Renal cortex interstitium (tissue), 15 donors: ENCODE measurements at places on chromosomes 2 and 18. TPM values are rescaled to one million over a fixed set of nuclear protein-coding genes. Genes with fewer than 3 reads are reported as not detected.

The GRHL1 gene
- 4.7 TPM for polyA plus RNA-seq

DNA sequence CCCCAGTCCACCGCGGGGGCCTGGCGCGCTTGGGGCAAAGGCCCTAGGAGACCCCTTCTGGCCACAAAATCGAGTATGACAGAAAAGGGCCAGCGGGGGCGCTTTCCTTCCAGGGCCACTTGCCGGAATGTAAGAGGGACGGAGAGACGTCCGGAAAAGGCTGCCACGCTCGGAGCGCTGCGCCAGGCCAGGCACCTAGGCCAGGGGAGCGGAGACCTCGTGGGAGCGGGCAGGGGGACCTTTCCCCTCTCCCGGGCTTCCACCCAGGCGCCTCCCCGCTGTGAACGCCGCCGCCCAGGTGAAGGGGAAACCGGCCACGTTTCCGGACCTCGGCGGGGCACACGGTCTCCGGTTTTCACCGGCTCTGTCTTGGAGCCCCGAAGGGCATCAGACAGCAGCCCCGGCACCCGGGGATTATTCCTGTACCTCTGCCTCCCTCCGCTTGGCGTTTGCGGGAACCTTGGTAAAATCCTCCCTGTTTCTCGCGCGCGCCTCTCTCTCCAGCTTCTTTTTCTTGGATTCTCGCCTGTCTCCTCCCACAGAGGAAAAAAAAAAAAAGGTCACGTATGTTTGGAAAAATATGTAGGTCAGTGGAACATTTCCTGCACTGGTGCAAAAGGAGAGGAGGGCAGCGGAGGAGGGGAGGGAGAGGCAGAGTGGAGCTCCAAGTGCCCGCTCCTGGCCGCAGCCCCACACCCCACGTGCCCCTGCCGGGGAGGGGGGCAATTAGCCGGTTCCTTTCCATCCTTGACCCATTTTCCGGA is 1.2 kb upstream of the NPAS2 start:
- no peak for DNase-seq

The KCNS3 gene
- 7.7 TPM for polyA plus RNA-seq

DNA sequence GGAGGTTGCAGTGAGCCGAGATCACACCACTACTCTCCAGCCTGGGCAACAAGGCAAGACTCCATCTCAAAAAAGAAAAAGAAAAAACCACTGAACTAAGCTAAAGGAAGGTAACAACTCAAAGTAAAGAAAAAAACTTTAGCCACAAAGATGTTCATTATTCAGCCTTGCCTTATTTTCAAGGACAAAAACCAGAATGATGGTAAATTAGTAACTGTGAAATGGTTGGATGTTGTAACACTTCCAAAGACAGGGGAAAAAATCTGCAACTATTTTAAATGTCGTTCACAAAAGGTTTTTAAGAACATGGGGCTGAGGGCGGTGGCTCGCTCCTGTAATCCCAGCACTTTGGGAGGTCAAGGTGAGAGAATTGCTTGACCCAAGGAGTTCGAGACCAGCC is 10.1 kb downstream of the ADAM17 start:
- no peak for DNase-seq

DNA sequence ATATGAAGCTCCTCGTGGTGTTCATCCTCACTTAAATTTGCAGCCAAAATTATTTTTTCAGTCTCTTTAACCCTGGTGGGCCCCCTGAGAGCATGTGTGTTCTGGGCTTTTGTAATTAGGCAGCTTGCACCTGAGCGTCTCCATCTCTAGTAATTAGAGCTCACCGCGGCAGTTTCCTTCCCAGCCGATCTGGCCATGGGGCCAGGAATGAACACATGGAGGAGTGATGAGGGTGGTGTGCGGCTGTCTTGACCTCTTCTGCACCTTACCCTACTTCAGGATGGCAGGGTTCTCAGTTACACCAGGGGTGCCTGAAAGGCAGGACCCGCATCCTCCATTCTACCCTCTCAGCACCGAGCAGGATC is 98.5 kb downstream of the AFF3 start:
- DNase-seq = no peak

DNA sequence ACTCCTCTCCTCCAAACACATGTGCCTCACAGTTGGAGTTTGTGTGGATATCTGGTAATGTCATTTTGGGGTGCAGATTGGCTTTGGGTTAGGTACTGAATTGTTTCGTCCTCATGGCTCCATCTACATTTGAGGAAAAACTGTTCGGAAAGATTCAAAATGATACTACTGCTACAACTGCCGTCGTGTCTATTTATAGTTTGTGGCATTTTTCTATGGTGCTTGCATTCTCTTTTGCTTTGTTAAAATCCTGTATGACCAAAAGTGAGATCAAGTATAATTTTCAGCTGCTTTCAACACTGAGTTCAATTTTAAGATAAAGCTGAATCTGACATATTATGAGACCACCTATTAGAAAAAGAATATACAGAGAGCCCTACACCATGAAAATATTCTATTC is 176.3 kb upstream of the DSEL start:
- DNase-seq = no peak

The ZAP70 gene
- 2.5 TPM for polyA plus RNA-seq

The DSC3 gene
- polyA plus RNA-seq = 3.3 TPM

The UGT1A10 gene
- not detected for polyA plus RNA-seq

GRCh38 chr2:86293612-86294011 is 43.8 kb downstream of the REEP1 start:
- no peak for DNase-seq

DNA sequence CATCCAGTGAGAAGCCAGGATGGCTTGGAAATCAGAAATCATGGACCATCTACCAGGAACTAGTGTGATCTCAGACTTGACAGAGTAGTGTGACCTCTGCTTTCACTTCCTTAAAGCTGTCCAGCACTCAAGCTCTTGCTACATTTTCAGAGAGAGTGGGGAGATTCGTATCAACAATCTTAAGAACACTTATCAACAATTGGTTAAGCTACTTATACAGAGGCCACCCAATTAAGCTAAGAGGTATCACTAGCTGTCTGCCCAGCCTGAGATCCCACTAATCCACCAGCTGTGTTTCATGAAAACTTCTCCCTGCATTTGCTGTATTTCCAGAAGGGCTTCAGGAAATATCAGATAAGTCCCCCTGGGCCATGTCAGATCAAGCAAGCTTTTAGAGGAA is 4.2 kb downstream of the RPRM start:
- no peak for DNase-seq

- no peak for DNase-seq
Measured at GRCh38 chr18:35950628-35950982, 21.9 kb upstream of the RMP24 start.

The COLEC12 gene
- 28.3 TPM for polyA plus RNA-seq

The DBI gene
- polyA plus RNA-seq = 233 TPM

The FIGN gene
- 9.7 TPM for polyA plus RNA-seq

DNA sequence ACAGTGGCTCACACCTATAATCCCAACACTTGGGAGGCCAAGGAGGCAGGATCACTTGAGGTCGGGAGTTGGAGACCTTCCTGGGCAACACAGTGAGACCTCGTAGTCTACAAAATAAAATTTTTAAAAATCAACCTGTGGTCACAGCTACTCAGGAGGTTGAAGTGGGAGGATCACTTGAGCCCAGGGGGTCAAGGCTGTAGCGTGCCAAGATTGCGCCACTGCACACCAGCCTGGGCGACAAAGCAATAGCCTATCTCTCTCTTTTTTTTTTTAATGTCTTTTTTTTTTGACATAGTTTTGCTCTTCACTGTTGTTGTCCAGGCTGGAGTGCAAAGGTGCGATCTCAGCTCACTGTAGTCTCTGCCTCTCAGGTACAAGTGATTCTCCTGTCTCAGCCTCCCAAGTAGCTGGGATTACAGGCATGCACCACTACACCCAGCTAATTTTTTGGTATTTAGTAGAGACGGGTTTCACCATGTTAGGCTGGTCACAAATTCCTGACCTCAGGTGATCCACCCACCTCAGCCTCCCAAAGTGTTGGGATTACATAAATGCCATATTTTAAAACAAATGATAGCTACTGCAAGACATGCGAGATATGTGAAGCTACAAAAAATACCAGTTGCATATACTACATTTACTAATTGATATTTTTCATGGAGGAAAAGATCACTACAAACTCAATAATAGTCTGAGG is 55.0 kb downstream of the CHN1 start:
- DNase-seq = no peak

The RNASEH1 gene
- 18.5 TPM for polyA plus RNA-seq

- DNase-seq = peak; percentile 26
Measured at GRCh38 chr18:27685807-27686412, 491.0 kb downstream of the CDH2 start.

The SCTR gene
- polyA plus RNA-seq = 9.6 TPM

GRCh38 chr2:51084750-51085149 is 52.8 kb upstream of the NRXN1 start:
- DNase-seq = no peak

The AFTPH gene
- polyA plus RNA-seq = 68.0 TPM

DNA sequence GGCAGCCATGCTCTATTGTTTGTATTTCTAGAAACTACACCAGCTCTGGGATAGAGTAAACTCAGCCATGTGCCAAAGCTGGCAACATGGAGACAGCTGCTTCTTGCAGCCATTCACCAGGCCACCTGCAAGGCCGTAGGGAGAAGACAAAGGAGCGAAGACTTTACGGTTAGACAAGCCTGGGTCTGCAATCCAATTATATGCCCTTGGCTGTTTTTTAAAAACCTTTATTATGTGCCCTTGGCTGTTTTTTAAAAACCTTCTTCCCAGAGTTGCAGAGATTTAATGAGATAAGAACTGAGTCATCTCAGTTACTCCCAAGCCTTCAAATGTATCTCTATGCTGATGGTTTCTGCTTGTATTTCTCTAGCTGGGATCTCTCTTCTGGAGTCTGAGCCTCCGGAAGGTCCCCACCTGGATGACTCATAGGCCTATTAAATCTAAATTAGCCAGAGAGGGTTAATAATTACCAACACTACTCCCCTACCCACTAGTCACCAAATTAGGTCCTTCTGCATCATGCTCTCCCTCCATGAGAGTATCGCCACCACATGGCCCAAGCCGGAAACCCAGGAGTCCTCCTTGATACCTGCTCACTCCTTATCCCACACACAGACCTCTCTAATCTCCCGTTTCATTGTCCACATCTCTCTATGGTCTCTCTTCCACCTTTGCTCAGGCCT is 17.5 kb upstream of the DPP4 start:
- no peak for DNase-seq

The STPG4 gene
- not detected for polyA plus RNA-seq

- DNase-seq = no peak
Measured at GRCh38 chr18:75052475-75052874, 156.5 kb downstream of the PTGR3 start.

DNA sequence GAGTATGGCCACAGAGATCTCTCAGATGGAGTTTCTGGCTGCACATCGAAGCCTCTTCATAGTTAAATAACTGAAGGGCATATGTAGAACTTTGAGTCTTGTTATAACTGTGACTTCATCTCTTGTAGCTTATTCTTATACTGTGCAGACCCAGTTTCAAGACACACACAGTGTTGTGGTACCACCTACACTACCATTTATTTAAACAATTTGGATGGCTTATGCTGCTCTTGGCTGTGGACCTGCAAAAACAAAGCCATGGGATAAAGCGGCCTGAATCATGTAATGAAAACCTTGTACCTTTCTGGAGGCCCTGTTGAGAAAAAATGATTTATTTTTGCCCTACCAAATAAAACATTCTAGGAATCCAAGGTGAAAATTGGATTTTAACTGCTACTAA is 262.8 kb upstream of the RASGRP3 start:
- DNase-seq = no peak

The NOSTRIN gene
- polyA plus RNA-seq = 32.2 TPM
